ENCODE measurements at places on chromosomes 6 and 20.

DNA sequence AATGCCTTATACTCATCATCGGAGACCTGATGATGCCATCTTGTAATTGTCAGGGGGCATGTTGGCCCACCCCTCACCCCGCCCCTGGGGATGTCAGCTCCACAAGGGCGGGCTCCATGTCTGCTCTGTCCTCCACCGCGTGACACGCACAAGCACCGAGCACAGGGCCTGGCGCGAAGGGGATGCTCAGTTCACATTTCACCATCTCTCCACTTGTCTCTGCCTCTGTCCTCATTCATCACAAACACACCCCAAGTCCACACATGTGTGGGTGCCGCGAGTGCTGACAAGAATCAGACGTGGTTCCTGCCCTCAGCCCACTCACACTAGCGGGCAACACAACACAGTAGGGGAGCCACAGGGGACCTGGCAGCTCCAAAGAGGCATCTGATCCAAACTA, 151.2 kb upstream of the PTPN1 start:
- DNase-seq = no peak

DNA sequence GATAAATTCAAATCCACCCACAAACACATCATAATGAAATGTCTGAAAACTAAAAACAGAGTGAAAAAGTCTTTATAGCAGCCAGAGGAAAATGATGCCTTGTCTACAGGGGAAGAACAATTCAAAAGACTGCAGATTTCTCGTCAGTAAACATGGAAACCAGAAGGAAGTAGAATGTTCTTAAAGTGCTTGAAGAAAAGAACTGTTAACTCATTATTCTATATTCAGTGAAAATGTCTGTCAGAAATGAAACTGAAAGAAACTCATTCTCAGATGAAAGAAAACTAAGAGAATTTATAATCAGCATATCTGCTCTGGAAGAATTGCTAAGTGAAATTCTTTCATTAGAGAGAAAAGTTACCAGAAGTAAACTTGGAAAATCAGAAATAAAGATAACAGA, 416.1 kb downstream of the TBC1D32 start:
- DNase-seq = no peak

DNA sequence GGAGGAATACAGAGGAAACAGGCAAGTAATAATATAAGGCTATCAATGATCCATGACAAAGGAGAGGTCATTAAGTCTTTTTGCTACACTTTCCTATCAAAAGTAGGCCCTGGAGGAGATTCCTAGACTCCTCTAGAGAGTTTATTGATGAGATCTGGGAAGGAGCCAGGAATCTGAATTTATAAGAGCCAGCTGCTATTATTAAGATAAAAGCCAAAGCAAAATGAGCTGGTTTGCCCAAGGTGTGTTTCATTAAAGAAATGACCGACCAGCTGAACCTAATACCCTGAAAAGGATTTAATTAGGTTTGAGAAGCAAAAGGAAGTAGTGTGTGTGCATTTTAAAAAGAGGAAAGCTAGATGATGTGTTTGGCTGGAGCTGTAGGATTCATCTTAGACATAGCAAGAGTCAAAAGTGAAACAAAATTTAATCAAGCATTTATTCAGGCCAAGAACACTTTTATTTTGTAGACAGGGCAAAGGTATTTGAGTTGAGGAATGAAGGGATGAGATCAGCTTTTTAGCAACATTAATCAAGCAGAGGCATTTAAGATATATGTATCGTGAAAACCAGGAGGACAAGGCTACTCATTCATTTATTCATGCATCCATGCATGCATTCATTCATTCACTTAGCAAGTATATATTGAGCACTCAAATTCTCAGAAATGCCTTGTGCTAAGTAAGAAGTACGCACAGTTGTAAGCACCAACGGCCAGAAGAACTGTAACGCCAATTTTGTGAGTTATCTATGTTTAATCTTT, 43.5 kb upstream of the SCAF8 start:
- DNase-seq = no peak

DNA sequence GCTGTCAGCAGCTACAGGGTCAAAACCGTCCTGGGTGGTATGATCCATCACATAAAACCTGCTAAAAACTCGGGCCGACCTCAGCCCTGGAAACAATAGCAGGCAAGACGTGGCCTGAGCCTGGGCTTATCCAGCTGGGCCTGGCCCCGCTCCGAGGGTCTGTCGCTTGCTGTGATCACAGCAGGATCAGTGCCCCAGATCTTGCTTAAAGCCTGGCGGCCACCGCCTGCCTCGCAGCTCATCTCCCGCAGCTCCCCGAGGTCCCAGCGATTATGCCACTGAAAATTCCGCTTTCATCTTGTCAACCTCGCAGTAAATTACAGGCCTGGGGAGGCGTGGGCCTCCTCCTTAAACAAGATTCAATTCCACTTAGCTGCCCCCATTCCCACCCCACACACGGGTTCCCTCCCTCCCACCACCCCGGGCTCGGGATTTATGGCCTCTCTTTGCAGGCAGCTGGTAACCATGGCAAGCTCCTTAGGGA, 40.1 kb downstream of the CDH22 start:
- no peak for DNase-seq

DNA sequence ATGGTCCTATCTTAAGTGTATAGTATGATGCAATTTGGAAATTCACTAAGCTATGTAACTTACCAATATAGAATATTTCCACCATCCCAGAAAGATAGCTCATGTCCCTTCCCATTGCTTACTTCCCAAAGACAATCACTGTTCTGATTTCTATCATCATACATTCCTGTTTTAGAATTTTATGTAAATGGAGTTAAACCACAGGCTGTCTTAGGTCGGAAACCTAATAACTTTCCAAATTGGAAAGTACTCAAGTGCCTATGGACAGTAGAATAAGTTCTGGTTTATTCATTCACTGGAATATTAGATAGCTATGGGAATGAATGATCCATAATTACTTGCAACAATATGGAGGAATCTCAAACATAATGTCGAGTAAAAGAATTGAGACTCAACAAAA, 20.1 kb downstream of the ENPP3 start:
- DNase-seq = no peak

GRCh38 chr6:161696801-161697200, 422.9 kb upstream of the AGPAT4 start:
- no peak for DNase-seq

DNA sequence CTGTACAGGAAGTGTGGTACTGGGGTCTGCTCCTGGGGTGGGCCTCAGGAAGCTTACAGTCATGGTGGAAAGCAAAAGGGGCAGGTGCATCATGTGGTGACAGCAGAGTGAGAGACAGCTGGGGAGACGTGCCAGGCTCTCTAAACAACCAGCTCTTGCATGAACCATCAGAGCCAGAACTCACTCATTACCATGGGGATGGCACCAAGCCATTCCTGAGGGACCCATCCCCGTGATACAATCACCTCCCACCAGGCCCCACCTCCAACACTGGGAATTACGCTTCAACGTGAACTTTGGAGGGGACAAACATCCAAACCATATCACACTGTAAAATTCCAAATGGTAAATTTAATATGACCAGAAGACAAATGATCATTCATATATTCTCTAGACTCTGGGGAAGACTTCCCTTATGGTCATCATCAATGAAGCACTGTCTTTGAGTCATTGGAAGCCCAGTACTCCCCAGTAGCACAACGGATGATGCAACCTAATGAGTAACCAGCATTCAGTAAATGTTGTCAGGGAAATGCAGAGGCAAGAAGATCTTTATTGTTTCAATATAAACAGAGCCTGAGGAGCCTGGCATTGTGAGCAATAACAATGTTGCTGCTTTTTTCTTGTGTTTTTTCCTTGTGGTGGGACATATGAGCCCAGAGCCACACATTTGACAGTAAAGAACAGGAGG, 48.2 kb upstream of the RALY start:
- no peak for DNase-seq

GRCh38 chr6:154292855-154293519, 63.6 kb downstream of the IPCEF1 start:
- DNase-seq = no peak

DNA sequence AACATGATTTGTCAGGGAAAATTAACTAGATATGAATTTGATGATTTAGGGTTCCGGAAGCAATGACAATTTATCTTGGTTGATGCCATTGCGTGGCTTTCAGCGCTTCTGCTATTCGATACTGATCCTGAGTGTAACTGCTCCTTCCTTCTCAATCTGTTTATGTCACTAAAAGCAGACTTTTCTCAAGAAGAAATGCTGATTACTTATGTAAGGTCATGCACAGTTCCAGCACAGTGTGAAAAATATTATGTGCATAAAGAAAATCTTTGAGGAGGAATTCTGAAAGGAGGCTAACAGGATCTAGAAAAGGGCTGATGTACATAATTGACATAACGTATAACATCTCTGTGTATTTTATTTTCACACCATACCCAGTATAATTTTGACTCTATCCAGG, 336.6 kb downstream of the PACRG start:
- DNase-seq = no peak

DNA sequence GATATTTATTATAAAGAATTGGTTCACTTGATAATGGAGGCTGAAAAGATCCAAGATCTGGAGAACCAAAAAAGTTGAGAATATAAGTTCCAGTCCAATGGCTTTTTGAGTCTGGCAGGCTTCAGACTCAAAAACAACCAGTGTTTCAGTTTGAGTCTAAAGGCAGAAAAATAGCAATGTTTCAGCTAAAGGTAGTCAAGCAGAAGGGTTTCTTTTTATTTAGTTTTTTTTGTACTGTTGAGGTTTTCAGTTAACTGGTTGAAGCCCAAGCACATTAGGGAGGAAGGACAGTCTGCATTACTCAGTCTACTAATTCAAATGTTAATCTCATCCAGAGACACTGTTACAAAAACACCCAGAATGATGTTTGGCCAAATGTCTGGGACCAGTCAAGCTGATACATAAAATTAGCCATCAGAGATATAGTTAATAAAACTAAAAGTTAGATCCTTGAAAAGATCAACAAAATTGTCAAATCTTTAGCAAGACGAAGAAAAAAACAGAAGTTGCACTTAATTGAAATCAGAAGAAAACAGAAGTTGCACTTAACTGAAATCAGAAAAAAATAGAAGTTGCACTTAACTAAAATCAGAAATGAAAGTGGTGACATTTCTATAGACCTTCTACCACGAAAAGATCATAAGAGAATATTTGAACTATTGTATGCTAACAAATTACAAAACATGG, 980.3 kb upstream of the FLRT3 start:
- DNase-seq = no peak

DNA sequence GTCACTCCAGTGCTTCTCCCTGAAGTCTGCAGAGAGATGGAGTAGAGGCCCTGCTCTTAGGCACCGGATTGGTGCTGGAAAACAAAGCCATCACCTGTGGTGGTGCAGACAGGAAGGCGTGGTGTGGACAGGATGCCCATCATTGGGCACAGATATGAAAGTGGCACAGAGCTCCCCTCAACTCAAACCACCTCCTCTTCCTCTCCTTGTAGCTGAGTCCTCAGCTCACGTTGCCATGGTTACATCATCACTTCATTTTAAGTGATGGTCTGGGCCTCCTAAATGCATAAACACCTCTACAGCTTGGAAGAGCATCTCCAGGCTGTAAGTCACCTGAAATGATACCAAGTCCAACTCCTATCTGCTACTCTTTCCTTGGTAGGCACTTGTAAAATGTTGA, 8.0 kb upstream of the RTF2 start:
- DNase-seq = no peak

DNA sequence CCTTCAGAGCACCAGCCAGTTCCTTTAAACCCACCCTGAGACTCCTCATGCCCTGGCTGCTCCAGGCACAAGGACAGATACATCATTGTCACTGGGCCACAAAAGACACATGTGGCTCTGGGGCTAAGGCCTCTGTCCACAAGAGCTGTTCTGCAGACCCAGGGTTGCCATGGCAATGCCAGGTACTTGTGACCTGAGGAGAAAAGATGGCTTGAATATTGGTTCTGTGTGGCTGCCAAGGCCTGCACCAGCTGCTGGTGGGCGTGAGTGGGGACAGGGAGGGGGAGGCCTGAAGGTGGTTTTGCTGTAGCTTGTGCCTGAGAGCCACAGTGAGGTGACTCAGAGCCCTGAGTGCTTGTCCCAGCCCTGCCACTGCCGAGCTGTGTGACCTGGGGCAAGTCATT, 31.8 kb downstream of the SAYSD1 start:
- peak; percentile 28 for DNase-seq

GRCh38 chr6:144879436-144879835, 594.3 kb downstream of the UTRN start:
- DNase-seq = no peak

- DNase-seq = no peak
These were observed 71.9 kb upstream of the MLN start for GRCh38 chr6:33875696-33876095.

DNA sequence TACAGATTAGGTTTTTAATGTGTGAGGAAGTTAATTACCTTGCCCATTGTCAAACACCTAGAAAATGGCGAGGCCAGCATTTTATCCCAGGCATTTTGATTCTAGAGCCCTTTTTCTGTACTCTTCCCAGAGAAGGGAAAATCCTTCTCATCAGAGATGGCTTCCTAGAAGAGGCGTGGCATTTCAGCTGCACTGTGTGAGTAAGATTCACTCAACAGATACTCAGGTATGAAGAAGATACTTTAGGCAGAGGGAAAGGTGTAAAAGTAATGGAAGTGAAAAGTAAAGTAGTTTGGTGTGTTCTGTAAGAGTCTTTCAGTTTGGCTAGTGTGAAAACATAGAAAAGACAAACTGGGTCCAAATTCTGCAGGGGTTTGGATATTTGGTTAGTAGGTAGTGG, 113.8 kb downstream of the MAP3K4 start:
- no peak for DNase-seq

- DNase-seq = no peak
These were observed 37.4 kb downstream of the RCAN2 start for GRCh38 chr6:46453741-46454316.

GRCh38 chr6:23269436-23269835, 700.1 kb downstream of the HDGFL1 start:
- no peak for DNase-seq

DNA sequence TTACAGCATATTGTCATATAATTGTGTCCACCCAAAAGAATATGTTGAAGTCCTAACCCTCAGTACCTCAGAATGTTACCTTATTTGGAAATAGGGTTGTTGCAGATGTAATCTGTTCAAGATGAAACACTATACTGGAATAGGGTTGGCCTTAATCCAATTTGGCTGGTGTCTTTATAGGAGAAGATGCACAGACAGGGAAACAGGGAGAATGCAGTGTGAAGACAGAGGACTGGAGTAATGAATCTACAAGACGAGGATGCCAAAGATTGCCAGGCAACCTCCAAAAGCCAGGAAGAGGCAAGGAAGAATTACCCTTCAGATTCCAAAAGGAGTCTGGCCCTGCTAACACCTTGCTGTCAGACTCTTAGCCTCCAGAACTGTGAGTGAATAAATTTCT, 482.9 kb downstream of the PTPRT start:
- no peak for DNase-seq
